ENCODE measurements at places on chromosomes 6 and 20.

GRCh38 chr6:91659891-91660290 lies 1073.0 kb upstream of the MAP3K7 start:
- no peak for DNase-seq

GRCh38 chr6:39470506-39470905 lies 148.0 kb upstream of the KCNK16 start:
- DNase-seq = no peak

DNA sequence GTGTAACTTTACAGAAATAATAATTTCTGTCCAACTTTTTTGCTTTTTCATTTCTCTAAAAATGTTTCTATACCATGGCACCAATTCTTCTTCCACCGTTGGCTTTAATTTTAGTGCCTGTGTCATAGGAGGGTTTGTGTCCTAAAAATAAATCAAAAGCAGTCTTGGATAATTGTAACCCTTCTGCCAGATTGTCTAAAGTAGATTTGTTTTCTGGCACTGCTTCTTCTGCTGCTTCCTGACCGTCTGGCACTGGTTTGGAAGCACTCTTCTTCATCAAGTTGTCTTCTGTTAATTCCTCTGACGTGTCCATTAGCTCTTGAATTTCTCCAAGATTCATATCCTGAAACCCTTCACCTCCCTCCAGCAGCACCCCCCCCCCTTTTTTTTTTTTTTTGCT lies 33.1 kb downstream of the SCAF8 start:
- DNase-seq = no peak

DNA sequence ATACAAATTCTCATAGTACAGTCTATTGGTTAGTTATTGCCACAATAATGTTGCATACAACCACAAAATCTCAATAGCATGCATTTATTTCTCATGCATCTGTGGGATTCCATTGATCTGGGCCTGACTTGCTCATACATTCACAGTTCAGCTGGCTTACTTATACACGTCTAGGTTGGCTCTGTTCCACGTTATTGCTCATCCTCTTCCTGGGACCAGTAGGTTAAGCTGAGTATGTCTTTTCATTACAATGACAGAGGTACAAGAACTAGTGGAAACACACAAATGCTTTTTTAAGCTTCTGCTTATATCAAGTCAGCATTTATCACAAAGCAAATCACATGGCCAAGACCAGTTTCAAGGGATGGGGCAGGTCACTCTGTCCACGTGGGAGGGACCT lies 485.3 kb upstream of the BTBD3 start:
- no peak for DNase-seq

DNA sequence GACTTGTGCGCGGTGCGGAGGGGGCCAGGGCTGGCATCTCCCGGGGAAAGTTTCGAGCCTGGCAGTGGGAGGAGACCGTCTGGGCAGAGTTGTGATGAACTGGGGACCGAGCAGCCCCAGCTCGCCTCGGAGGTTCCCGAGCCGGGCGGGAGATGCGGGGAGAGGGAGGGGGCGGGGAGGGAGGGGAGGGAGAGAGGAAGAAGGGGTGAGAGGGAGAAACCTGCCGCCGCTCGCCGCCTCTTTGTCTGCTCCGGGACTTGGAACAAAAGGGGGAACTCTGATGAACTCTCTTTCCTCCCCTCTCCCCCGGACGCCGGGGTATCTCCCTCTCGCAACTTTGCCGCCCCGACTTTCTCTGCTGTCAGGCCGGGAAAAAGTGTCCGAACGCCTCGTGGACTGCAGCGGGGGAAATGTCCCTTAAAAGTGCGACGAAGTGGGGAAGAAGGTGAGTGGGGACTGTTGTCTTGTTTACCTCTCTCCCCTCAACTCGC lies 72.7 kb downstream of the SOX4 start:
- peak; percentile 34 for DNase-seq

DNA sequence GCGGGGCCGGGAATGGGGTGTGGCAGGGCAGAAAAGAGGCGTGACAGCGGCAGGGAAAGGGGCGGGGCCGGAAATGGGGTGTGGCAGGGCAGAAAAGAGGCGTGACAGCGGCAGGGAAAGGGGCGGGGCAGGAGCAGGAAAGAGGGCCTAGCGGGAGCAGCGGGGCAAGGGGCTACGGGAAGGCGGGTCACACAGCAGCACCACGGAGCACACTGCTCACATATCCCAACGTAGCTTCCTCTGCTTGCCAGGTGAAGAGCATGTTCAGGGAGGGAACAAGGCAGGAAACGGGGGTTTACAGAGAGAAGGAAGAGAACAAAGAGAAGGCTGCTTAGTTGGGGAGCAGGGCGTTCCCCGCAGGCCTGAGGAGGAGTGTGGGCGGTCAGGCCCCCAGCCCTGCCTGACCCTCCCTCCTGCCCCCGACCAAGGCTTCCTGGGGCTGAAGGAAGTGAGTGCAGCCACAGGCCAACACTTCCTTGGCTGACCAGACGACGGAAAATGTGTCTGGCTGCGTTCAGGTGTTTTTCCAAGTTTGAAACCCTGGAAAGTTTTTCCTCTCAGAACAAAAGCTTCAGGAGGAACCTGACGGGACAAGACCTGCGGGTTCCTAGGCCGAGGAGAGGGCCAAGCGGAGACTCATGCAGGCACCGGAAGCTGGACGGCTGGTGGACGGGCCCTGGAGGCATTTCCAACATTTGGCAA lies 13.8 kb downstream of the UCKL1 start:
- DNase-seq = peak; percentile 58

- DNase-seq = no peak
Observed at GRCh38 chr6:48134246-48134645, 23.2 kb upstream of the PTCHD4 start.

- DNase-seq = no peak
Observed at GRCh38 chr6:56720882-56721281, 78.2 kb upstream of the DST start.

DNA sequence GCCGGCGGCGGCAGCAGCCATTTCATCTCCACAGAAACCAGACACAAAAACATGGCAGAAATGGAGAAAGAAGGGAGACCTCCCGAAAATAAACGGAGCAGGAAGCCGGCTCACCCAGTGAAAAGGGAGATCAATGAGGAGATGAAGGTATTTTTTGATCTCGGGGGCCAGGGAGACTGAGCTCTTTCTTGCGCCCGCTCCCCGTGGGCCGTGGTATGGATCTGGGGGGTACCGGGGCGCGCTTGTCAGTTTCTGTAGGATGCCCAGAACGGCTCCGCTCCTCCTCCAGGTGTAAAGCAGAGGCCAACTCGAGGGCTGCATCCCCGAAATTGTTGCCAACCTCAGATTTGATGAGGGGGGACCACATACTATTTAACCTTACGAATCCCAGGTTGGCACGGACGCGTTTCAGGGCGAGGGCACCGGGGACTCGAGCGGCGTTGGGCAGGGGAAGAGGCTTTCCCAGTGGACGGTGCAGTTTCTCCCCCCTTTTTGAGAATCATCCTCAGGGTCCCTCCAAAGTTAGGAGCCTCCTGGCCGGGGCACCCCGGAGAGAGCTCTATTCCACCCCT lies 735 bp downstream of the SOBP start:
- DNase-seq = no peak

- no peak for DNase-seq
Observed at GRCh38 chr6:106530502-106530901, 98.8 kb downstream of the RTN4IP1 start.

DNA sequence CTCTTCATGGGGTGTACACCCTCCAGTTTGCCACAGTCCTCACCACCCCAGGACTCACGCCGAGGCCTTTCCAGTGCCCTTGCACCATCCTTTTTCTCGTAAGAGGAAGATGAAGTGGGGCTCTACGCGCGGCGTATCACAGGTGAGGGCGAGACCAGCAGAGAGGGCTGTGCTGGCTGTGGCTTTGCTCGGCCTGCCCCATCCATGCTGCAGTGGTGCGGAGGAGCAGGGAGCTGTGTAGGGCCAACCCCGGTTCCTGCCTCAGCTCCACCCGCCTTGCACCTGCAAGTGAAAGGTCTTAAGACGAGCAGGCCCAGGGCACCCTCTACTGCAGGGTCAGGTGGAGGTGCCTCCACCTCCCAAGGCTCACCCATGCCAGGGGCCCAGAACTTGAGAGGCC lies 24.1 kb downstream of the RBCK1 start:
- no peak for DNase-seq

- DNase-seq = no peak
Observed at GRCh38 chr6:166839569-166839968, 116.8 kb downstream of the RNASET2 start.

- DNase-seq = no peak
Observed at GRCh38 chr6:42250274-42250931, 32.7 kb upstream of the MRPS10 start.

DNA sequence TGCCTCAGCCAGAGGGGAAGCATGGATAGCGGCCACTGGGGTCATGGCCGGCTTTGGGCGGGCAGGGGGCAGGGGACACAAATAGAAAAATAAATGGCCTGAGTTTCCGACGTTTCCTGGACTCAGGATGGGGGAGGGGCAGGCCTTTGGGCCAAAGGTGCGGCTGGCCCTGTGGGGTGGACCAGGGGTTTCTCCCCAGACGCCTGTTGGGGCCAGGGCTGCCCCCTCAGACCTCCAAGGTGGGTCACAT lies 6.4 kb upstream of the TCEA2 start:
- no peak for DNase-seq

DNA sequence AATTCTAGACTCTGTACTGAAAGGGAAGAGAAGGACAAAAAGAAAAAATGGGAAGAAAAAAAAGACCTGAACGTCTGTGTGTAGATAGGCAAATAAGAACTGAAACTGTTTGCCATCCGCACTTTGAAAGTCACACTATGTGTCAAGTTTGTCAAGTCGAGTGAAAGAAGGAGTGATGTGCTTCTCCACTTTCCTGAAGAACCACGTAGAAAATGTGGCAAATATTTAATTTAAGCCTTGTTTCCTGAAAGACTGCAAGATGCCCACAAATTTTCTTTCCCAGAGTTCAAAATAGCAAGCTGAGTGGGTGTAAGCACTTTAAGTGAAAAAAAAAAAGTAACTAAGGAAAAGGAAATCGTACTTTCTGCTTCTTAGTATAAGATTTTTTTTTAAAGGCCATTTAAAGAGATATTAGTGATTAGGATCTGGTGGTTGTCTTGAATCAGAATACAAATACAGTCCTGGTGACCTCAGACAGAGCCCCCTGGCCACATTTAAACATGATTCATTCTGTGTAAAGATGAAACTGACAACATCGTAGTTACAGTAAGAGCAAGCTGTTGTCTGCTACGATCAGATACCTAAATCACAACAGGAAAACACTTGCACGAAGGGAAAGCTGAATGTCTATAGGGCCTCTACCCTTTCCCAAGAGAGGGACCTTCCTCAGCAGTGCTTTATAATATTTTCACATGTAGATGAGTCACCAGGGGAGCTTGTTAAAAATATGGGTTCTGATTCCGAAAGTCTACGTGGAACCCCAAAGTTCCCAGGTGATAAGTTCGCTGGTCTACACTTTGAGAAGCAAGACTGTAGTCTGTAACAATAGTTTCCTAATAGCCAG lies 102.3 kb downstream of the HIVEP2 start:
- peak; percentile 50 for DNase-seq

- no peak for DNase-seq
Observed at GRCh38 chr6:1390946-1391799, 1.8 kb downstream of the FOXF2 start.

DNA sequence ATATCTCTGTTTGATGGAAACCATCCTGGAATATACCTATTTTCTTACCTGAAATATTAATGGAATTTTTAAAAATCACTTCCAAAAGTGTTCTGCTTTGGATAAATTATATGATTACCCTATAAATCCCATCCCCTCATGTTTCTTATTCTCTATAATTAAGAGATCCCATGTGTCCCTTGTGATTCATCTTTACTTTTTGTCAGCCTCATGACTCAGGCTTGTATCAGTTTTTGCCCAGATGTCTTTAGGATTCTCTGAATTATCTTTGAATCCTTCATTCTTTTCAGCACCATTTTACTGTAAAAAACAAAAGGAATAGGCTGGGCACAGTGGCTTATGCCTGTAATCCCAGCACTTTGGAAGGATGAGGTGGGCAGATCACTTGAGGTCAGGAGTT lies 804.5 kb upstream of the CITED2 start:
- no peak for DNase-seq

DNA sequence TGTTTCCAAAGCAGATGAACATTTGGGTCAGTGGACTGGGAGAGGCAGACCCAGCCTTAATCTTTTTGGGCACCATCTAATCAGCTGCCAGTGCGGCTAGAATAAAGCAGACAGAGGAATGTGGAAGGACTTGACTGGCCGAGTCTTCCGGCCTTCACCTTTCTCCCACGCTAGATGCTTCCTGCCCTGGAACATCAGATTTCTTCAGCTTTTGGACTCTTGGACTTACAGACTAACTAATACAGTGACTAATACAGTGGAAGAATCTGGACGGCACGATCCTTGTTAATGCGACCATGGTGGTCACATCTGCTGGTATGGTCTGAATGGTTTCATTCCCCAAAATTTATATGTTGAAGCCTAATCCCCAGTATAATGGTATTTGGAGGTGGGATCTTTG lies 122.6 kb upstream of the NXT1 start:
- DNase-seq = no peak

DNA sequence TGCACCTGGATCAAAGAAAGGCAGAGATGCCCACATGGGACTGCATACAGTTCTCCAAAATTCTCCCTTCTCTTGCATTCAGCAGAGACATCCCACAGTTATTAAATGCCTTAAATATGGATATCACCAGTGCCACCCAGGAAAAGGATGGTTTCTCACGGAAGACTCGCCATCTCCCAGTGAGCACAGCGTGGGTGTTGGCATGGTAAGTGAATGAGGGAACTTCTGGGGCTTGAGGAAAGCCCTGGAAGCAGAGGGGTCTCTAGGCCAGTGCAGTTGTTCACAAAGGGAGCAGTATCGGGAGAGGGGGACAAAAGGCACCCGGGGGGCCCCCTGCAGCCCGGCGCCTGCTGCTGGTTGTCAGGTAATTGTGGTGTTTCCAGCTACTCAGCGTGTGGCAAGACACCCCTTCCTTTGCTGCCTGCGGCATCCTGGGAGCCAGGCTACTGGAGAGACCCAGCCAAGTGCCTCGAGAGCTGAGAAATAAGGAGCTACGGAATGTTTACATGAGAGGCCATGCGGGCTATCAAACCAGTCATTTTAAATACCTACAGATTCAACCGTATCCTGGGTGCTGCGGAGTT lies 125.4 kb downstream of the PXDC1 start:
- DNase-seq = no peak

GRCh38 chr6:146787876-146788508 lies 189.2 kb downstream of the ADGB start:
- no peak for DNase-seq

DNA sequence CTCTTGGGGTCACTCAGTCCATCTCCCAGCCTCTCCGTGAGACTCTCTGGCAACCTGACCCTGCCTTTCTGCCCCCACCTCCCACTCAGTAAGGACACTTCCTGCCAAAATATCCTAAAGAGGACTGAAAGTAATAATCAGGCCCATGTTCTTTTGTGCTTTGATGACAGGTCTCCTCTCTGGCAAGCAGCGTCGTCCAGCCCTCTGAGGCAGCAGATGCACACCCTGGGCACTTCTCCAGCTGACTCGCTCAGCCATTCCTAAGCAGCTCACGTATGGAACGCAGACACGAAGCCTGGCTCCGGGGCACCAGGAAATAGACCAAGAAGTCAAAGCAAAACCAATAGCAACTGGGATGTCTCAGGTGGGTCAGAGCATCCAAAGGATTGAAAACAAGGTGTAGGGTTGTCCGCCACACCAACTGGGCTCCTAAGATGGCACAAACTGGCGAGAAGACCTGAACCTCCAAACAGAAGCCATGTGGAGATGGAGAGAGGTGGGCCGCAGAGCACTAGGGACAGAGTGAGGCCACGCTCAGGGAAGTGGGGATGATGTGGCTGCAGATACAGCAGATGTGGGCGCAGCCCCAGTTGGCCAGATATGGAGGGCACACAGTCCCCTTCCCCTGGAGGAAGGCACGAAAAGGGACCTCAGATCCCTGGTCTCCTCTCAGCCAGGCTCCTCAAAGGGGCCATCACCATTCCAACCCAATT lies 99.3 kb downstream of the PRND start:
- DNase-seq = no peak

All from suppressor macrophage (primary cell).